Activated CD4-positive, alpha-beta T cell treated with anti-CD3 and anti-CD28 coated beads, Interleukin-2, amount 10 ng/mL, durations not matched to agents 24 days and 14 days (primary cell): ENCODE measurements at places on chromosomes 6 and 20.

DNA sequence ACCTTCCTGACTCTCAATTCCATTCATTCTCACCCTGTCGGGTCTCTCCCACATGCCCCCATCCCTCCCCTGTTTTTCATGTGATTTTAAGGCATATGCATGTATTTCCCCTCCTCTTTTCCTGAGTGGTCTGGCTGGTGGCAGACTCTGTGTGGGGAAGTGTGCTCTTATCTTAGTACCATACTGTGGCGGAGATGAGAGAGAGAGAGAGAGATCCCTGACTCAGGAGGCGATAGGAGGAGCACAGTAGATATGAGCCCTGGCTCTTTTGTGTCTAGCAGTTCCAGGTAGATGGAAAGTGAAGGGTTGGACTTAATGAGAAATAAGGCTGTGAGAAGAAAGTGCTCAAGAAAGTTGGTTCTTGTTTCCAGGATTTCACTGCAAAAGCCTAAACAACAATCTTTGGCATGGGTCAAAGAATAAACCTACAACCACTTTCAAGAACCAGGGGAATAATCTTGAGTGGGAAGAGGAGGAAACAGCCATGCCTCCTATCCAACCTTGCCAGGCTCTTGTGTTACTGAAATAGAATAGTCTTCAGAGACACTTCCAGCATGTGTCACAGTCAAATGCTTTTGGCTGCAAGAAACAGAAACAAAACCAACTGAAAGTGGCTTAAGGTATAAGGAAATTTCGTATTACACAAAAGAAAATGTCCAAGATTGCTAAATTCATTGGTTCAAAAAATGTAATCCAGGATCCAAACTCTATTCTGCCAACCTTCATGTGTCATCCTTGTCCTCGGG, 123.8 kb upstream of the MYLIP start:
- DNase-seq, result peak; percentile 38

GRCh38 chr6:32668226-32668747, 1.8 kb upstream of the HLA-DQB1 start:
- peak; percentile 89 for DNase-seq

- DNase-seq, result no peak
Observed at GRCh38 chr20:37728635-37728983, 34.8 kb downstream of the CTNNBL1 start.

- DNase-seq, result no peak
Observed at GRCh38 chr20:9388160-9388812, 126.1 kb upstream of the LAMP5 start.

DNA sequence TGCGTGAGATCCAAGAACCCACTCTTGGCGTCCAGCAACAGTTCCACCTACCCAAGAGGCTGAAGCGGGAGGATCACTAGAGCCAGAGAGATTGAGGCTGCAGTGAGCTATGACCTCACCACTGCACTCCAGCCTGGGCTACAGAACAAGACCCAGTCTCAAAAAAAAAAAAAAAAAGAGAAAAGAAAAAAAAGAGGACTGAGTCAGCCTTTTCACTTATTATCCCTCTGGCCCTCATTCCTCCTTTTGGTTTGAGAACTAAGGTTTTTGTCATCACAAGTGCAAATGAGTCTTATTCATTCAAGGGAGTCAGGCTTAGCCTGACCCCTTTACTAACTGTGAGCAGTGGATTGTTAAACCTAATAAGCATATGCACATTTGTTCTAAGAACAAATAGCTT, 37.9 kb upstream of the JARID2 start:
- DNase-seq, result no peak

GRCh38 chr6:52640170-52640569, 30.7 kb upstream of the TMEM14A start:
- no peak for DNase-seq

DNA sequence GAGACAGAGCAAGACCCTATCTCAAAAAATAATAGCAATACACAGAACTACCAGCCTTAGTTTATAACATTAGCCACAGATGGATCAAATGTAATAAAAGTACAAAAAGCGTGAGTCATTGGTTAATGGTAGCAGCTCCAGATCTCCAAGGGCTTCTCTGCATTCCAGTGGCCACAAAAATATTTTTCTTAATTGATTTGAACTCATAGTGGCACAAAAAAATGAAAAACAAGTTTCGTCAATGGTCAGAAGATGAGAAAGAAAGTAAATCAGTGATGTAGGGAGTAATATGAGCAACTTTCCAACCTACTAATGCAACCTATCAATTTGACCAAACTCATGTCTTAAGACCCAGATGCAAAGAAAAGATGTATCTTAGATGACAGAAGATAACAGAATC, 79.6 kb downstream of the CEP57L1 start:
- DNase-seq, result no peak

GRCh38 chr6:108559884-108560462, 744 bp upstream of the FOXO3 start:
- DNase-seq, result no peak

GRCh38 chr6:121929301-121929700, 470.2 kb upstream of the HSF2 start:
- DNase-seq, result no peak

- no peak for DNase-seq
Observed at GRCh38 chr20:34334654-34335407, 28.2 kb upstream of the ITCH start.

DNA sequence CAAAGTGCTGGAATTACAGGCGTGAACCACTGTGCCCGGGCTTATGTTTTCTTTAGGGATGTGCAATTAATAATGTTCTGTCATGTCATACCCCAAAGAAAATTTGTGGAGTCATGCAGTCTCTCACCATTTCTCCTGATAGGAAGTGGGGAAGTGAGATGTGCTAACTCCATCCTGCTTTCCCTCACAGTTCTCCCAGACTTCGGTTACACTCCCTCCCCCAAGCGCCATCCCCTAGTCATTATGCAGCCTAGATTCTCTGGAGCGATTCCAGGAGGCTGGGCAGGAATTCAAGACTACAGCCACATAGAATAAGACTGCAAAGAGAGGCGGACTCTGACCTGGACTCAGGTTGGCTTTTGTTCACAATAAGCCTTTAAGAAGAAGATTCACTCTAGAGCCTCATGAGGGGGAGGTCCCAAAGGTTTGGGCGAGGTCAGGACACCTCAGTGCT, 271.4 kb downstream of the ALDH8A1 start:
- DNase-seq, result peak; percentile 37

GRCh38 chr20:45727044-45727443, 4.9 kb downstream of the SPINT4 start:
- no peak for DNase-seq

DNA sequence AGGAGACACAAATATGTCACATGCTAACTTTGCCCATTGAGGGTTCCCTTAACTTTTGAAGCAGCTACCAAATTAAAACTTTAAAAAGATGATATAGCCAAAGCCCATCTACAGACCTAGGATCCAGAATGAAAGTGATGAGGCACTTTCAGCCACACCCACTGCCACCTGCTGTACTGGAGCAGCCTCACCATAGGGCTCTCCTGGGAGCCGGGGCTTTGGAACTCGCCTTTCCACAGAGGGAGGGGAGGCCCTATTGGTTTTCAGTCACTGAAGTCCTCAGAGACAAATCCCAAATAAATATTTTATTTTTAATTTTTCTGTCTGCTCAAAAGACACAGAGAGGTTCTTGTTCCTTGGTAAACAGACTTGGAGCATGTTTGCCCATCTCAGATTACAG, 238.1 kb upstream of the TAB2 start:
- DNase-seq, result peak; percentile 61

GRCh38 chr6:161465403-161465802, 191.5 kb upstream of the AGPAT4 start:
- no peak for DNase-seq

DNA sequence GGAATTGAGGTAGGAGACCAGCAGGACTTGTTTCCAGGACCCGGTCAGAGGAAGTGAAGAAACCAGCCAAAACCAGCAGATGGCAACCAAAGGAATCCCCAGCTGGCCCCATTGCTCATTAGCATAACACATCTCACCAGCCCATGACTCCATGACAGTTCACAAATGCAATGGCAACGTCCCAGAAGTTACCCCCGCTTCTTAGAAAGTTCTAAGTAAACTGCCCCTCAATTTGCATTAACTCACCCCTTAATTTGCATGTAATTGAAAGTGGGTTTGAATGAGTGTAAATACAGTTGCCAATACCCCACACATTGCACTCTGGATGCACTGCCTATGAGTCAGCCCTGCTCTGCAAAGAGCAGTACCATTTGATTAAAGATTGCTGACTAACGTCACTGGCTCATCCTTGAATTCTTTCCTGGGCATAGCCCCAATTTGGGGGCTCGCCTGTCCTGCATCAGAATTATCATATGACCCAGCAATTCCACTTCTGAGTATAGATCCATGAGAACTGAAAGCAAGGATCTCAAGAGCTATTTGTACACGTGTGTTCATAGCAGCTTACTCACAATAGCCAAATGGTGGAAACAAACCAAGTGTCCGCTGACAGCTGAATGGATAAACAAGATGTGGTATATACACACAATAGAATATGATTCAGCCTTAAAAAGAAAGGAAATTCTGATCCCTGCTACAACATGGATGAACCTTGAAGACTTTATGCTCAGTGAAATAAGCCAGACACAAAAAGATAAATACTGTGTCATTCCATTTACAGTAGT, 36.4 kb downstream of the MYLK4 start:
- no peak for DNase-seq

- no peak for DNase-seq
Observed at GRCh38 chr6:12014027-12014872, 2.1 kb downstream of the HIVEP1 start.

GRCh38 chr6:4935486-4935885, 68.4 kb downstream of the RPP40 start:
- DNase-seq, result peak; percentile 72

DNA sequence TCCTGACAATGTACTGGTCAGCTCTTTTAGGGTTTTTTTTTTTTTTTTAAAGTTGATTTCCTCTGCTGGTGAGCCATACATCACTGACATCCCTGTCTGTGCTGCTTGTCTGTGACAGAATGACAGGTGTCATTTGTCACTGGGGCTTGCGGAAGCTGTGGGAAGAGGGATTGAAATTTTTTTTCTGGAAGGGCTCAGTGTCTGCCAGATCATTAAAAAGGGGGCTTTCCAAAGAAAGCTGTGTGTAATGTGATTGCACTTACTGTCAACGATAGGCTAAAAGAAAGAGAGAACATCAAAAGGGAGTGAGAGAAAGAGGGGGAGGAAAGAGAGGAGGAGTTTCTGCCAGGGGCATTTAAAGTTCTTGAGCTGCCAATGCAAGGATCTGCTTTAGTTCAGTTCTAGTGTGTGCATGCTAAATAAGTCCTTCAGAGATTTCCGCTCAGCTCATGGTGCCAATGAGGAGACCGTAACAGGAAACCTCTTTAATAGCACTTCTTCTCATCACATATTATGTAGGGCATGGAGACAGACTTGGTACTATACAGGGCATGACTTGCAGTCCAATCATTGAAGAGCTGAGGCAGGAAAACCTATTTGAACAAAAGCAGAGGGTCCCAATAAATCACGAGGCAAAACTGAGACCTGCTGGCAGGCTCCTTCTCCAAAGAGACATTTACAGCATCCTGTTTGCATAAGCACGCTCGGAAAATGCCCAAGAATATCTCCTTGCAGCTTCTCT, 177.2 kb downstream of the TSHZ2 start:
- no peak for DNase-seq

DNA sequence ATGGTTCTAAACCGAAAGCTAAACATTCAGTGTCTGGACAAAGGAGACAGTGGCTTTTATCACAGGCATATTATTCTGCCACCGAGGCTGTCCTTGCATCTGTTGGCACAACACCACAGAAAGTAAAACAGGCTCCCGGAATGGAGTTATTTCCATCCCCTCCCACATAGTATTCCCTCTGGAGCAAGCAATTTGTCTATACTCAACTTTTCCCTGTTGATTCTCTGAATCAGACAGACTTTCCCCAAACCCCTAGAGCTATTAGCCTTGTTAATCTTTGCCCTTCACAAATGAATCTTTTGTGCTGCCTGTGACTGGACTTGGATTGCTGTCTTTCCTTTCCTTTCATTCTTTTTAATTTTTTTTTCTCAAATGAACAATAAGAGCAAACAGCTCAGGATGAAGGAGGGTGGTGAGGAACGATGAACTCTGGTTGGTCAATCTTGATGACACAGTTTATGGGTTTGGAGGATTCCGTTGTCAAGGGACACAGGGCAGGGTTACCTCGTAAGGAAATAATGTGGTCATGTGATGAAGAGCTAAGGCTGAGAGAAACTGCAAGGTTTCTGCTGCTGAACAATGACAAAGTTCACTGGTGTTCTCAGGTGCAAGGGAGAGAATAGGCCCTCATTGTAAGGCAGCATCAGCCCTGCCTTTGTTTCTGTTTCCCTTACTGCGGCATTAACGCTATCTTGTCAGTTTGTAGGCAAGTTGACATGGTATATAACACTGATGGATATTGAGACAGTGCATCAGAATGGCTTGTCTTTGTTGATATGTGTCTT, 275.0 kb upstream of the BMP2 start:
- no peak for DNase-seq

DNA sequence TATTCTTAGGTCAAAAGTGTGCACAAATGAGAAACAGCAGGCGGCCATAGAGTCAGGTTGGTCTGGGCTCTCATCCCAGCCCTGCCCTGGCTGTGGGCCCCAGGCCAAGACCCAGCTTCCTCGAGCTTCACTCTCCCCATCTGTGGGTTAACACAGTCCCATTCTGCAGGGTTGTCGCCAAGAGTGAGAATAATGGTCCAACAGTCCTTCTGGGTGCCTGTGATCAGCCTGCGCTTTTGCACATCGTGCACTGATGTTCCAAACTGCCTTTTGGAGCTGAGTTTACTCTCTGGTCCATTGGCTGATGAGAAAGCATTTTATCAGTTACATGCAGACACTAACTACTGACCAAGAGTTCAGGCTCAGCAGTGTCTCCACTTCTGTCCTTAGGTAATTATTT, 82.6 kb downstream of the INSM1 start:
- no peak for DNase-seq

- DNase-seq, result no peak
Observed at GRCh38 chr6:36135053-36135731, 4.9 kb downstream of the MAPK13 start.

DNA sequence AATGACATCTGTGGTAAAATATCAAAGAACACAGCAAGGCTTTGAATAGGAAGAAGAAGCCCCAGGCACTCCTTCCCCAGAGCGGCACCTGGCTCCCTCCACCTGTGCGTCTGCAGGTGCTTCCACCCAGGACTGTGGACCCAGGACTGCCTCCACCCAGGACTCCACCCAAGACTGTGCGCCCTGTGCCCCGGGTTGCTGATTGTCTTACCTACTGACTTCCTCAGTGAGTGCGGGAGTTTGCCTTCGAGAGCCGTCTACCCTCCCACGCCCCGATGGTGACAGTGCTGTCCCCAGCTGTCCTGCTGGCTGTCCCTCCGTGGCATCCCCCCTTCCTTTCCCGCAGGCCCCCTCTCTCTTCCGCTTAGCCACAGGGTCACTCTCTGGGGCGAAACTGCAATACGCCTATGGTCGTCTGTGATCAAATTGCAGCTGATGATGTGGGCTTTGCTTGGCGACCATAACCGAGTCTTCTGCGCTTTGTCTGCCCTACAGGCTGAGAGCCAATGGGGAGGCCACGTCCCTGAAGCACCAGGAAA, 52.1 kb downstream of the IRF4 start:
- DNase-seq, result no peak

GRCh38 chr6:164911873-164912580, 397.4 kb downstream of the C6orf118 start:
- DNase-seq, result no peak
